ENCODE measurements at places on chromosomes 11 and 22.

- DNase-seq, result no peak
Measured at GRCh38 chr22:21937821-21938070, 14.9 kb downstream of the PPM1F start.

GRCh38 chr11:123559523-123559955 is 94.9 kb downstream of the SCN3B start:
- DNase-seq, result no peak

GRCh38 chr22:17065433-17065832 is 19.4 kb upstream of the IL17RA start:
- DNase-seq, result no peak

GRCh38 chr11:14070896-14071295 is 108.4 kb downstream of the SPON1 start:
- DNase-seq, result no peak

DNA sequence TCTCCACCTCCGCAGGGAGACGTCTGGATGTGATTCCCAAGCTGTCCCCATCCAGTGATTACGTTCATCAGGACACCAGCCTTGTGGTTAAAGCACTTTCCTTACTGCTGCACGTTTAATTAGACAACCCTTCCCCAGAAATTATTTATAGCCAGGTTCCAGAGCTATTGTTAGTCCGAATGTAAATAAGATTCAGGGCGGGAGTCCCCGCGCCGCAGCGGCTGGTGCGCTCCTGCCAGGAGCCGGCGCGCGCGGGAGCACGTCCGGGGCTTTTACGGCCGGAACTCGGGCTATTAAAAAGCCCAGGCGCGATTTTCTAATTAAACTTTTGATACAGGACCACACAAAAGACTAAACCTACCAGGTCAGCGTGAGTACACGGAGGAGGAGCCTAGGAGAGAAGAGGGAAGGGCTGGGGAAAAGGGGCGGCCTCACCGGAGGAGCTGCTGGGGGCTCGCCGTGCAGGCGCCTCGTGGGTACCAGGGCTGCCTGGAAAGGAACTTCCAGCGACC is 538.3 kb downstream of the OPCML start:
- no peak for DNase-seq

DNA sequence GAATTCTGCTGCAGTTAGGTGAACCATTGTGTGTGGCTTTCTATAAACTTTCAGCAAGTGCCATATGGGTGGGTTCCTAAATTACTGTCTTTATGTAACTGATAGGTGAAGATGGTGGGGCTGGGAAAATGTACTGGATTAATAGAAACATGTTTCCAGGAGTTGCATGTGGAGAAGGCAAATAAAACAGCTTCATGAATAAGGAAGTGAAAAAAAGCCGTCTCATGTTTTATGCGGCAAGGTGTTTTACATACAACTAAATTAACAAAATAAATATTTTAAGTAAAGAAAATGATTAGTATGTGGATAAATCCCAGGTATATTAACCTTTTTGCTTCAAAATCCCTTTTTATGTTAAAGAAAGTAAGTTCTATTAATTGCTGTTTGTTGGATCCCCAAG is 67.2 kb downstream of the EXT2 start:
- DNase-seq, result no peak

GRCh38 chr11:36488096-36488495 is 22.0 kb downstream of the TRAF6 start:
- DNase-seq, result no peak

DNA sequence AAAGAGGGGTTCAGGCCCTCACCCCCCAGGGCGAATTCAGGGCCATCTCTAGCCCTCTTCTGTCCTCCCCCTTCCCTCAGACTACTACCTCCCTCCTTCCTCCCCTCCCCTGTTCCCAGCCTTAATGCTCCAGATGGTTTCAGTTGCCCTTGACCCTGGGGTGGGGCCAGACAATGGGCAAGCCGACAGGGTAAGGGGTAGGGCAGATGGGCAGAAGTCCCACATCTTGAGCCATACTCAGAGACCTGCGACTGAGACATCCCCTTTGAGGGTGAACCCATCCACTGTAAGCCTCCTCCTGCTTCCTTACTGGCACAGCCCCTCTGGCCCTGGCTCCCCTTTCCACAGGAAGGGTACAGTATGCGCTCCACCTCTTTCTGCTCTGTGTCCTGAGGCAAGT is 1.9 kb downstream of the RHBDD3 start:
- no peak for DNase-seq

- no peak for DNase-seq
Measured at GRCh38 chr22:21755851-21756284, 20.3 kb upstream of the YPEL1 start.

Measured in stimulated activated CD4-positive, alpha-beta T cell treated with anti-CD3 and anti-CD28 coated beads, Interleukin-4, amount 100 ng/mL, for 1 hour (primary cell).